Heart right ventricle (tissue), 16 donors: ENCODE measurements at places on chromosomes 5 and 9.

GRCh38 chr9:93110311-93110855, 14.4 kb downstream of the CARD19 start:
- DNase-seq: no peak

DNA sequence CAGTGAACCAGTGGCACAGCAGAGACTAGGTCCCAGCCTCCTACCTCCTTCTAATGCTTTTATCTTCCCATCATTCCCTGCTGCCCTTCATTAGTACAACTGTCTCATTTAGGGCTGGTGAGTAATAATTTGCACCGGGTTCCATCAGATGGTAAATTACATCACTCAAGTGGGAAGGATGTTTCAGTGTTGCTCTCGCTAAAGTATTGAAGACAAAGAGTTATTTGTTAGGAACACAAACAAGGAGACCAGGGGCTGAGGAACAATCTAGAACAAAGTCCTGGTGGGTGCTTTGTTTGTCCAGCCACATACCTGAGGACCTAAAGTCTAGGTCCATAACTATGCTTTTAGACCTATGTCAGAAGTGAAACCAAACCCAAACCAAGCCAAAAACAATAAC, 52.4 kb downstream of the SEC61B start:
- DNase-seq: no peak

- no peak for DNase-seq
Measured at GRCh38 chr5:124733329-124733650, 13.1 kb downstream of the ZNF608 start.

DNA sequence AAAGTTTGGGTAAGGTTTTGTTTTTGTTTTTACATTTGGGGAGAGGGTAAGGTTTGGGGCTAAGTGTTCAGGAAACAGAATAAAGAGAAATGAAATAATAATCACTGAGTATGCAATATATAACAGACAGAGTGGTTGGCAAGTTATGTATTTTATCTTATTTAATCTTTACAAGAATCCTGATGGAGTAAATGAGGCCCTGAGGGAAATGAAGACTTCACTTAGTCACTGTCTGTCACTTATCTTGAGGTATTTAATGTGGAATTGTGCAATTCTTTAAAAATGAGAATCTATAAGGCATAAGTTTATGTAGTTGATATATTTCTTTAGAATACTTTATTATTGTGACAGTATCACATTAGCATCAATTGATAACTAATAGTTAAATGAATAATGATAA, 48.1 kb downstream of the TEK start:
- no peak for DNase-seq

GRCh38 chr5:76679231-76679630, 36.7 kb upstream of the F2R start:
- DNase-seq: no peak

DNA sequence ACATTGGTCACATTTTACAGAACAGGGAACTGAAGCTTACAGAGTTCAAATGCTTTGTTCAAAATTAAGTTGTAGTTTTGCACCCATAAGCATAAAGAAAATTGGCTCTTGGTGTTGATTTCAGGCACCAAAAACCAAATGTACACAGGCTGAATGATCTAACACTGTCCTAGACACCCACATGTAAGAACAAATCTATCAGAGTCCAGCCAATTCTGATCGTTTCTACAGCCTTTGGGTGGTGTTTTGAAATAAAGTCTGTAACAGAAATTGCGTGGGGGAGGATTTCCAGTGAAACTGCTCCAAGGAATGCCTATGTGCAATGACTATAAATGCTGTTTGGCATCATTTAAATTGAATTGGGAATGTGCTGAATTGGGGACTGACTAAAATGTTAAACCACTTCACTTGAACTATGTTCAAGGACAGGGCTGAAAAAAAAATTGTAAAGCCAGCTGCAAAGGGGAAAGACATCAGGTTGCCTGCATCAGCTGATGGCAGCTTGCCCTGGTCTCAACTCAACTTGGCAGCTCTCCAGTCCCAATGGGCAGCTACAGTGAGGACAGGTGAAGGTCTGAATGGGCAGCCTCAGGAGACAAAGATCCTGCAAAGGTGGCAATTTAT, 92.2 kb upstream of the TRPC7 start:
- no peak for DNase-seq

DNA sequence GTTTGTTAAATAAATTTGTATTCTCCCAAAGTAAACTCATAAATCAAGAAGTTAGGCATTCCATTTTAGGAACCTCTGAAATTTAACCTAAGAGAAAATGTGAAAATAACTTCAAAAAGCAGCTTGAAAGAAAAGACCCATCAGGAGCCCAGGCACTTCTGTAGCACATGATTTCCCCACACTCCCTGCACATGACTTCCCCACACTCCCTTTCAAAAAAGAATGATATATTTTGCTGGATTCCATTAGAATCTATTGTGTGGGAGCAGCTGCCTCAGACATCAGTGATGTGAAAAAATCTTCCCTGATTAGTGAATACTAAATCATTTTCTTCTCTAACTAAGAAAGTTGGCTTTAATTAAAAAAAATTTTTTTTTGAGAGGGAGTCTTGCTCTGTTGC, 83.3 kb downstream of the GLDC start:
- no peak for DNase-seq
